Activated naive CD4-positive, alpha-beta T cell (primary cell): ENCODE measurements at places on chromosomes 12 and 14.
A peak's percentile ranks its signal among the peaks of the same experiment; 100 is the strongest.

- no peak for DNase-seq
Measured at GRCh38 chr12:9757433-9758025, 3.2 kb downstream of the CD69 start.

- DNase-seq, result no peak
Measured at GRCh38 chr14:24741871-24742270, 107.9 kb upstream of the GZMB start.

GRCh38 chr12:14979468-14979867 lies 6.6 kb downstream of the PDE6H start:
- DNase-seq, result no peak

GRCh38 chr14:91173221-91173670 lies 59.4 kb downstream of the DGLUCY start:
- DNase-seq, result peak; percentile 45

DNA sequence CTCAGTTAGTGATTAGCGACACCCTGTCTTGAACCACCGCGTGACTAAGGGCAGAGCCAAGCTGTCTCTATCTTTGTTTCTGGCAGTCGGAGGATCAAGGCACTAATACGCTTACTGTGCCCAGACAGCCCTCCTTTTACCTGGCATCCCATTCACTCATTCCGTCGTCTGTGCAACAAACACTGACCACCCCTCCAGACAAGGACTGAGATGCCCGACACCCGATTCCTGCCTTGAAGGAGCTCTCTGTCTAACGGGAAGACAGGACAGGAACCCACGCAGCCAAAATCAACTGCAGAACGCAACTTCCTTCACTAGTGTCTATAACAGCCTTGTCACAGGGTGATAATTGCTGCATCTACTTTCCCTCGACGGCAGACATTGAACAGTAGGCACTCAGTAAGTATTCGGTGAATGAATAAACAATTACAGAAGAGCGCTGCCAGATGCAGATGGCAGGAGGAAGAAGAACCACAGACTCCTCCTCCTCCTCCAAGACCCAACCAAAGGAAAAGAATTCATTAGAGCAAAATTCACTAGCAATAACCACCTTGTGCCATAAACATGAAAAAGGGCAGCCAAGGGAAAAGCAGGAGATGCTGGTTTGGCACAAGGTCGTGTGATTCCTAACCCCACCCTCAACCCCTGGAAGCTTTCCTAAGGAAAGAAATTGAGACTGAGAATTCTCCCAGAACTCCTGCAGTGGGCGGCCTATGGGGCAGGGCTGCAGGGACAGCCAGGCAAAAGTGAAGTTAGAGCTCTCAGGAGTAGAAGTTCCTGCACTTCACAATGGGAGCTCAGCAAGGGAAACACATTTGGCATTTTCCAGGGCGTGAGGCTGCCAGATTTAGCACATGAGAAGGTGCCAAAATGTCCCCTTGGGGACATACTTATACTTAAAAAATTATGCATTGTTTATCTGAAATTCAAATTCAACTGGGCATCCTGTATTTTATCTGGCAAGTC lies 186.6 kb upstream of the DIO3 start:
- no peak for DNase-seq

- DNase-seq, result no peak
Measured at GRCh38 chr12:75865315-75865714, 166.3 kb downstream of the PHLDA1 start.

DNA sequence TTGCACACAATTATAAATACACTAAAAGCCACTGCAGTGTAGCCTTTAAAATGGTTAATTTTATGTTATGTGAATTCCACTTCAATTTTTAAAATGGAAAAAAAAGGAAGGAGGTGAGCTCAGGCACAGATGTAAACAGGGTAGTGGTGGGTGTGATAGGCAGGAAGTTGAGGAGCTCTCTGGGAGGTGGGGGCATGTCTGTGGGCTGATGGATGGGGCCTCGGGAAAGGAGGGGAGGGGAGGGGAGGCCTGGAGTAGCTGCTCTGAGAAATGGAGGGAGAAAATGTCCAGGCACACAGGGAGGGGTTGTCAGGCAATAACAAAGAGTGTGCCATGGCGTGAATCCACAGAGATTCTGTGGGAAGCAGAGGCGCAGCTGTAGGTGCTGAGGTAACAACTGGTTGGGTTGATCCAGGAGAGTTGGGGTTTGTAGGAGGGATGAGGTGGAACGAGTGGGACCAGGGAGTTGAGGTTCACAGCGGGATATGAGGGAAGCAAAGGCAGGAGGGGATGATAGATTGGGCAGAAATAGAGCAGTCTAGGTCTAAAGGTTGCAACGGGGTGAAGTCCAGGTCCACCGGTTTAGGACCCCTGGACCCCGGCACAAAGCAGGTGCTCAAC lies 57.2 kb downstream of the LTBP2 start:
- DNase-seq, result no peak

GRCh38 chr14:92991536-92991935 lies 68.6 kb downstream of the CHGA start:
- no peak for DNase-seq

GRCh38 chr12:54024127-54024526 lies 4.1 kb upstream of the HOXC6 start:
- DNase-seq, result no peak

DNA sequence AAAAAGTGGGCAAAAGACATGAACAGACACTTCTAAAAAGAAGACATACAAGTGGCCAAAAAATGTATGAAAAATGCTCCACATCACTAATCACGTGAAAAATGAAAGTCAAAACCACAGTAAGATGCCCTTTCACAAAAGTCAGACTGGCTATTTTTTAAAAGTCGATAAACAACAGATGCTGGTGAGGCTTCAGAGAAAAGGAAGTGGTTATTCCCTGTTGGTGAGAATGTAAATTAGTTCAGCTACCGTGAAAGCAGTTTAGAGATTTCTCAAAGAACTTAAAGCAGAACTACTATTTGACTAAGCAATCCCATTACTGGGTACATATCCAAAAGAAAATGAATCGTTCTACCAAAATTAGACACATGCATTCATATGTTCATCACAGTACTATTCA lies 237.0 kb downstream of the KIF21A start:
- DNase-seq, result no peak

- DNase-seq, result no peak
Measured at GRCh38 chr12:9829982-9830381, 2.7 kb downstream of the KLRF1 start.

DNA sequence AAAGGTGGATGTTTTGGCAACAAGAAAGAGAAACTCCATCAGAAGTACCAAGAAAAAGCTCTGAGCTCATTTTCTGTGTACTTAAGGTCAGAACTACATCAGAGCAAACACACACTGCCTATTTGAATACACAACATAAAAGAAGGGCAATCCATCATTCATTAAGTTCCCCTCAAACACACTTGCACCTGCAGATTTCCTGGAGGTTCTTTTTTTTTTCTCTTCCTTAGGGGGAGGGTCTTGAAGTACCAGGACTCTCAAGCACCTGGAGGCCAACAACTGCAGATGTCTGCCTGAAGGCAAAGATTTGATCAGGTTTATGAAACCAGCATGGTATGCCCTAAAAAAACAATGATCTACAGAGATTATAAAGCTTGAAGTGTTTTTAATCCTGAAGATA lies 26.1 kb upstream of the PTHLH start:
- DNase-seq, result no peak

- DNase-seq, result no peak
Measured at GRCh38 chr12:84421103-84421502, 491.5 kb downstream of the SLC6A15 start.

DNA sequence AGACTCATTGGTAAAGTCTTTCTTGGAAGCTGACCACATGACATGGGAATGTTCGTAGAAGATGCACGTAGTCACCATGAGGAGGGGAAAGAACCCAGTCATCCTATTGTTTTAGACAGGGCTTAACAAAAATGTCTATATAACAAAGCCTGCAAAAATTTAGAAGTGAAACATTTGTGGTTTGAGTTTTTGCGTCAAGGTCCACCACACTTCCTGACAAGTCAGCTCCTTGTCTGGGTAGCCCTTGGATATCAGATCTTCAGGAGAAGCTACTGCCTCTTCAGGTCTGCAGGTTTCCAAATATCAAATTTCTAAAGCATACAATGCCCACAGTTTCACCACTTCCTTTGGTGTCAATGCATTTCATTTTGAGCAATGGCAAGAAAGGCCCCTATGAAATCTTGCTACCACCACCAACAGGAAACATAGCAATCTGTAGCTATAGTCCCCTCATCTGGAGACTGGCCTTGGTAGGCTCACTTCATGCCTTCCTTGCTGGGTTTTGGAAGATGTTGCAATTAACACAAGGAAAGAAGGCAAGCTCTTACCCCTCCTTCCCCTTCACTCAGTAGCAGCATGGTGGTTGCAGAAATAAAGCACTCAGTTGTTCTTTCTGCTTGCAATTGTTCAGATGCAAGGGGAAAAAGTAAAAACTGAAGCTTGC lies 235.2 kb downstream of the PCNX1 start:
- no peak for DNase-seq

GRCh38 chr12:15206338-15206737 lies 14.9 kb downstream of the RERG start:
- DNase-seq, result no peak

DNA sequence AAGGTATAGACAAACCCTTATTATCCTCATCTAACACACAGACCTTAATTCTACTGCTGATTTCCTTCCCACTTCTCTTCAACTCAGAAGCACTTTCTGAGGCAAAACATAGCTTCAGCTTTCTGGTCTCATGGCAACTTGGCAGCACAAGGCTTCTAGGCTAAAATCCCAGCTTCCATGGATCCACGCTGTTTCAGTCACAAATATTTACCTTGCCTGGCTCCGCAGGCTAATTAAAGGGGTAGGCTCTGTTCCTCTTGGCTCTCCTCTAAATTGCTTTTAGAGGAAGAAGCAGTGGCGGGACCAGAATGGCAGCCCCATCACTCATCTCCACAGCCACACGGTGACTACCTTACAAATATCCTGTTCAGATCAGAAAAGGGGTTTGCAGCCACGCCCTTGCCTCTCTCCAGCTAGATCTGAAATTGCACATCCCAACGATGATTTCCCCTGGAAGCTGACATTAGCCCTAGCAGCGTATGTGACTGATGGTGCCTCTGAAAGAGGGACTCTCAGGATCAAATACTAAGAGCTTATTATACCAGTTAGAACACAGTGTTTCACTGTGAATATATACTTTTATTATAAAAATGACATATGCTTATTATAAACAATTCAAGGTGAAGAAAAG lies 221.5 kb upstream of the NUDT4 start:
- no peak for DNase-seq

GRCh38 chr12:3704512-3705353 lies 48.2 kb downstream of the CRACR2A start:
- DNase-seq, result no peak

- no peak for DNase-seq
Measured at GRCh38 chr14:71773898-71774481, 158.2 kb upstream of the RGS6 start.

GRCh38 chr12:121741743-121742142 lies 29.2 kb downstream of the TMEM120B start:
- no peak for DNase-seq

GRCh38 chr14:63611078-63611477 lies 30.6 kb downstream of the WDR89 start:
- no peak for DNase-seq

DNA sequence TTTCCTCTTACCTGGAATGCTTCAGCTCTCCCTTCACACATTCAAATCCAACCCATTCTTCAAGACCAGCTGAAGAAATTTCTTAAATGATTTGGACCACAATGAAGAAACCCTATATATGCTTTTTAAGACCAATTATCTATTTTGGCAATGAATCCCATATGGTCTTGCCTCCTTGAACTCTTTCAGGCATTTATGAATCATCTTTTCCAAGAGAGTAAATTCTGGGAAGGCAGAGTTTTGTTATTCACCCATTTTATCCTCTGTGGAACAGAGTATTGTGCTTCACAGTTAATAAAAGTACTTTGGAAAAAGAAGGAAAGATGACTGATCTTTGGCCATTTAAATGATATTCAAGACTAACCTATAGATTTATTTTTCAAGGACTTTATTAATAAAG lies 14.0 kb downstream of the GIT2 start:
- DNase-seq, result no peak

DNA sequence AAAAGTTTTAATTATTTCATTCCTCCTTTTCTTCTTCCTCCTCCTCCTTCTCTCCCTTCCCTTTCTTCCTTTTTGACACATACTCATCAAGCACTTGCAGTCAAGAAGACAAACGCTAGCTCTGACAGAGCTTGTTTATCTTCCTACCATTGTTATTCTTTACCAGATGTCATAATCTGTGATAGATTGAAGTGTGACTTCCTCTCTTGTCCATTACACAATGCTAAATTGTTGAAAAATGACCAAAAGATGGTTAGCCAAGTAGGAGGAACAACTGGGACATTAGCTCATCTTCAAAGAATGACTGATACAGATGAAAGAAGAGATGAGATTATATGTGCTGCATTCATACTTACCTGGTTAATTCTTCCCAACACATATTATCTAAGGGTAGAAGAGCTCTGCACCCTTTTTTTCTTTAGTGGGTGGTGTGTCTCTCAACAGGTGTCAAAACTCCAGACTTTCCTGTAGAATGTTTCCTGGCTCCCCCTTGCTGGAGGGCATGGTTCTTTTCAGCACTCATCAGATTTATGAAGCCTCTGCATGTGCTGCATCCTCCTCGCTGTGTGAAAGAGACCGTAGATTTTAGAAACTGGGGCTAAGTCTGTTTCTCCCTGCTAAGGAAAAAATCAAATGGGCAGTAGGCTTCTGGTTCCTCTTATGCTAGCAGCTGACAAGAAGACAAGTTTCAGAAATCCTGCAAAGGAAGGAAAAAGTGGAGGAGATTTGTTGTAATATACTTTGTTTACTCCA lies 147.1 kb downstream of the TMX1 start:
- DNase-seq, result no peak

- DNase-seq, result no peak
Measured at GRCh38 chr12:68354977-68355541, 22.9 kb upstream of the MDM1 start.

- no peak for DNase-seq
Measured at GRCh38 chr12:68767191-68767590, 21.2 kb downstream of the SLC35E3 start.

DNA sequence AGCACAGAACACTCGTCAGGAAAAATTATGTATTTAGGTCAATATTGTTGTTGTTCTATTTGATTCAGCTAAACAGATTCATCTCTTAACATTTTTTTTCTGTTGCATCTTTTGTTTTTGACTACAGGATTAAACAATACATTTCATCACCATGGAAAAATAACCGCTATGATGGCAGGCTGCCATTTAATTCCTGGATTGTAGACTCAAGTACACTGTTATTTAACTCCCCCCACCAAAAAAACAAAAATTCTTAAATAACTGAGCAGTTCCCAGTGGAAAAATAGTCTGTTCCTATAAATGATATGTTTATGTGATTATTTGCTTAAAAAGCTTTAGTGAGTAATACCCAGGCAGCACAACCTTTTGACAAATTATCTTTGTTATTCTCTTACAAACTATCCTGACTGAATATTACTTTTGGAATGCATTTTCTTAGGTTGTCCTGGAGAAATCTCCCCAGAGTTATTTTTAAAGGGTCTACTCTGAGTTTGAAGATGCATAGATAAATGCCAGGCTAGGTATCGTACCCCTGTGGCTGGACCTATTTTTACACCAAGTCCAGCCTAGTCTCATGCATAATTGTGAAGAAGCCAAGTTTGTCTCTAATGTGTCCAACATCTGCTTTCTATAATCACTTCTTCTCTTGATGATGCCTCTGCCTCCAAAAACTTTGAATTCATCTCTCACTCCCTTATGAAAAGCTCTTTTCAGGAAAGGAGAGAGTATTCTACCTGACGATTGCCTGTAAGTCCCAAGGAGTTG lies 3.7 kb downstream of the KERA start:
- DNase-seq, result no peak

- DNase-seq, result peak; percentile 53
Measured at GRCh38 chr14:74217672-74218448, 21.4 kb upstream of the VSX2 start.

GRCh38 chr12:93016752-93017350 lies 87.8 kb upstream of the EEA1 start:
- DNase-seq, result no peak

GRCh38 chr14:101252443-101253214 lies 308.7 kb upstream of the DIO3 start:
- no peak for DNase-seq
